ENCODE measurements at places on chromosomes 7 and 10. TPM values are rescaled to one million over a fixed set of nuclear protein-coding genes. Genes with fewer than 3 reads are reported as not detected.

DNA sequence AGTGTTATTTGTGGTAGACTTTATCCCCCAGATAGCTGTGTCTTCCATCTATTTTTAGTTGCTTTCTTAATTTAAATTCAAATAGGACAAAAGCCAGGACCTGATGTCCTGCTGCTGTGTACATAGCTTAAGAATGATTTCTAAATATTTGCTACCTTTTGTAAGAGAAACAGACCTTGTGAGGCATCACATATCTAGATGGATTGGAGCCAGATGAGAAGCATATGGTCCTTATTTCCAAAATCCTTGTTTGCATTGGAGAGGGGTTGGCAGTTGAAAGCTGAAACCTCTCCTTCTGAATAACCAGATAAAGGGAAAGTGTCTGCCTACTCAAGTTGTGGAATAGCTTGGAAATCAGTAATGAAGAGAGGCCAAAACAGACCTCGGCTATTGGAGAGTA, 50.7 kb upstream of the AMPH start:
- no peak for DNase-seq

The NAT16 gene
- not detected for total RNA-seq

The KCNIP2 gene
- 0.86 TPM for total RNA-seq

The ATOH7 gene
- total RNA-seq = under 0.01 TPM

DNA sequence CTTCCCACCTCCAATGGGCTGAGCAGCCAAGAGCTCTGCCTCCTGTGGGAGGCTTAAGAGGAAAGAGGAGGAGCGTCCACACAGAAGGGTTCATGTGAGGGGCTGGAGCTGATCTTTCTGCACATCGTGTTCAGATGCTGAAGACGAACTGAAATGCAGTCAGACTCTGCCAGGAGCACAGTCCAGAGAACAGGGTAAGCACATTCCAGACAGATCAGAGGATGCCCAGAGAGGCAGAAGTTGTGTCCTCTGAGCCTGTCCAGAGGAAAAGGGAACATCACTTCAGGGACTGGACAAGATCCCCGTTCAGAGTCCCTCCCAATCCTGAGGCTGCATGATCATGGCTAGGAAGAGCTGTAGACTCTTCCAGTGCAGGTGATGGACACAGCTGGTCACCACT, 72.9 kb downstream of the ITIH5 start:
- DNase-seq = no peak

Data from fibroblast of villous mesenchyme (primary cell).